ENCODE measurements at places on chromosomes 13 and 19.
A peak's percentile ranks its signal among the peaks of the same experiment; 100 is the strongest.

DNA sequence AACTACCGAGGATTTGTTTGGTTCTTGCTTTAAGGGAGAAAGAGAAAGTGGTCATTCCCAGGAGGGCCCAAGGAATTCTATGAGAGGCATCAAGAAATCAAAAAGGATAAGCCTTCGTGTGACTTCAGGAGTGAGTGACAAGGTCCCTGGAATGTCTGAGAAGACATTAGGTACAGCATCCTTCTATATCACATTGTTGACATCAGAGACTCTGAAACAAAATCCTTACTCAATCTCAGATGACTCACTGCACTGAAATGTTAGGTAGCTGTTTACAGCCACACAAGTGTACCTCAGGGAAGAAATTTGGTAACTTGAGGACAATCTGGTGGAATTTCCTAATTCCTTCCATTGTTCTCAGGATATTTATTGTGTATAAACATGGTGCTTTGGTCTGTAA is 7.9 kb upstream of the LGALS14 start:
- DNase-seq, result no peak

DNA sequence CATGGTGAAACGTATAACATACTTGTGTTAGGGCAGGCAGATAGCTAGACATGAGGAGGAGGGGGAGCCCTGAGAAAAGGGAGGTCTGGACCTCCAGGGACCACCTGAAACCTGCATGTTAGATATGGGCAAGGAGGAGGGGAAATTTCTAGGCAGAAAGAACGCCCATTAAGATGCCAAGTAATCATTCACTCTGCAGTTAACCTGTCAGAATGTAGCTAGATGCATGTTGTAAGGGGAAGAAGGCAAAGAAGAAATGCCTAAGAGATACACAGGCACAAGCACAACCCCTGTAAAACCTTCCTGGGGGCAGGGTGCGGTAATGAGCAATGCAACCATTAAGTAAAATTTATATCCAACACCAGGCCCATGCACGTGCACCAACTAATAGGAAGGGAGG is 1055.3 kb upstream of the SPRY2 start:
- DNase-seq, result no peak

DNA sequence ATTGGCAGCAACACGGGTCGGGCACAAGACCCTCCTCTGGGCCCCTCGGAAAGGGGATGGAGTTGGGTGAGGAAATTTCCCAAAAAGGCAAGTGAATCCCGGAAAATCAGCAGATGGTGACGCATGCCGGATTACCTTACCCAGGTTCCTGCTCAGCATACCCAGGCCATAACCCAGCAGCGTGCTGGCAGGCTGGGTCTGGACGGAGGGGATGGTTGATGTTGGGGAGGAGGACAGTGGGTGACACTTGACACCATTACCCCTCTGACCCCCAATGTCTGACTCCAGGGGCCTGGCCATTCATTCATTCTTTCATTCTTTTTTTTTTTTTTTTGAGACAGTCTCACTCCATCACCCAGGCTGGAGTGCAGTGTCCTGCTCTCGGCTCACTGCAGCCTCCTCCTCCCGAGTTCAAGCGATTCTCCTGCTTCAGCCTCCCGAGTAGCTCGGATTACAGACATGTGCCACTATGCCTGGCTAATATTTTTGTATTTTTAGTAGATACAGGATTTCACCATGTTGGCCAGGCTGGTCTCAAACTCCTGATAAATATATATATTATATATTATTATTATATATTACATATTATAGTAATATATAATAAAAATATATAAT is 799 bp downstream of the PVR start:
- peak; percentile 56 for DNase-seq

DNA sequence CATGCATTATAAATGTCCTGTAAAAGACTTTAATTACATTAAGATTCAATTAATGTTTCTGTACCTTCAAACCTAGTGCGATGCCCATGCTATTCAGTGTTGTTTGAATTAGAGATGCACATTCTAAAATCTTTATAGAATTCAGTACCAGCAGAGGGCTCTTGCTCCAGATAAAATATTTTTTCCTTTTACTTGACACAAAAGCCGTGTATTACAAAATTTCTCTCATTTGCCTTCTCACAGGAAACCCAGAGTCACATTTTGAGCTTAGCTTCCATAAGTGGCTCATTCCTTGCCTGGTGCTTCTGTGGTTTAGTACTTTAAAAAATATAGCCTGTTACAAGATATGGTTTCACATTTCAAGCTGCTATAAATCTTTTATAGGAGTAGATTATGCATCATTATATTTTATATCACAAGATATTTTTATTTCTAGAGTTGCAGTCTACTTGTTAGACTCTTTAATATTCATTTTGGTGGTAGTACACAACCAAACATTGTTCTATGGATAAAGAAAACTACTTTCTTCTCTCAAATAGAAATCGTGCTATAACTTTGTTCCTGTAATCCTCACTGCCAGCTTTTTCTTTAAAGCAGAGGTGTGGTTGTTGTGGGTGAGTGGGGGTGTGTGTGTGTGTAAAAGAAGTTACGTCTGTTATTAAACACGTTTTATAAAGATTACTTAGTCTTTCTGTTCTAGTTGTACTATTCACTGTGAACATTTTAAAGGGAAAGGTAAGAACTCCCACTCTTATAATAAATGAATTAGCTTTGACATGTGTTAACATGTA is 101.4 kb downstream of the RNF17 start:
- DNase-seq, result no peak

- DNase-seq, result peak; percentile 1
These were observed 92.9 kb upstream of the SGCG start for GRCh38 chr13:23087880-23088279.

DNA sequence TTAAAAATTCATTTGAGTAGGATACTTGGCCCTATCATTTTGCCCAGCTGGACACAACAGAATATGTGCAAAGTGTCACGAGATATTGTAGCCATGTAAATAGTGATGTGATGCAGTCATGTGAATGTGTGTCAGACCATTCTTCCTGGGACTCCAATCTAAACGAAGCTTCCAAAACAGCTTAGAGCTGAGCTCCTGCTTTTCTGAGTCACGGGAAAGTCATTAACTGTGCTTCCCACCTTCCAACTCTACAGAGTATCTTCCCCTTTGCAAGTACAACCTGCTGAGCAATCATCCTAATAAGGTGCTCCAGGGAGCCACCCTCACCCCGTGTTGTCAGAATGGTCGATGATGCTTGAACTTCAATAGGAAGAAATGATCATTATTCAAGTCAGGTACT is 294.7 kb downstream of the MYO16 start:
- DNase-seq, result no peak

- no peak for DNase-seq
These were observed 11.9 kb upstream of the NOTCH3 start for GRCh38 chr19:15212711-15213110.

- DNase-seq, result no peak
These were observed 791 bp downstream of the PRKD2 start for GRCh38 chr19:46715975-46716671.

DNA sequence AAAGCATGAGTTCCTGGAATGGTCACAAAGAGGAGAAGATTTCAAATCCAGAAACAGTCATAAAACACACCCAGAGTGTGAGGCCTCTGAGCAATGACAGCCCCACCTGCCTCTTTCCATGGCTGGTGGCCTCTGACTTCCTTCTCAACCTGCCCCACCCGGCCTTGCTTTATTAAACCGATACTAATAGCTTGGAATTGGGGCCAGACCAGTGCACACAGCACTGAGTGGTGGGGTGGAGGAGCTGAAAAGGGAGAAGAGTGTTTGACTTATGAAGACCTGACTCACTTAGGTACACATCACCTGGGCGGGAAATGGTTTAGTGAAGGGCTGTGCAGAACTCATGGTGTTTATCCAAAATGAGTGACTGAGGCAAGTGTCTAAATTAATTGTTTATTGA is 20.7 kb upstream of the CEACAM6 start:
- peak; percentile 55 for DNase-seq

DNA sequence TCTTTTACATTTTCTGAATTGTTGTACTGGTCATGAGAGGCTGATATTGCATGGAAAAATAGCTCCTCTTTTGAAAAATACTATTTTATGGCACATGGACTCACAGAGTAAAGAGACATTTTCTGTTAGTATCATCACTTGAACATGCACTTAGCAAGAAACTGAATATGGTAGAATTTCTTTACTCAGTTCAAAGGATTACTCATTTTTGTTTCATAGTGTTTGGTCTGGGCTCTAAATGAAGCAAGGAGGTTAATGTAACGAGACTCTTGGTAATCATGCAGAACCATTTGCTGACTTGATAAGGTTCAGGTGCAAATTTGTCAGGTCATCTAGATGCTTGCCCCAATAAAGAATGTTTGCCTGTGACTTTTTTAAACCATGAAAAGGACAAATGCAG is 63.2 kb downstream of the GPC6 start:
- DNase-seq, result no peak

GRCh38 chr19:19524053-19524452 is 4.7 kb upstream of the YJEFN3 start:
- no peak for DNase-seq

GRCh38 chr19:5403968-5404640 is 51.1 kb upstream of the ZNRF4 start:
- no peak for DNase-seq

DNA sequence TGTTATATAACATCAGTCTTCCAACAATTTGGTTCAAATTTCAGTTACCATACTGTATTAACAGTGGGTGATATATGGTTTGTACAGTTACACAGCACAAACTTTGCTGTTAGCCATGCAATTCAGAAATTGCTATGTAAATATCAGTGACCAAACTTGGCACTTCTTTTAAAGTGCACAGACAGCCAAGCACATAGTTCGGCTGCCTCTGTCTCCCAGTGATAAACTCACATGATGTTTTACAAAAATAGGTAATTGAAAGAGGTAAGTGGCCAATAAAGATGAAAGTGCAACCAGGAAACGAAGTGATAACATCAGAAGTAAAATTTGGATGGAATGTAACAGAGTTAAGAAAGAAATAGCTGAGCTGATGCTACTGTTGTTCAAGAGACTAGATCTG is 143.9 kb downstream of the PCDH9 start:
- no peak for DNase-seq

GRCh38 chr13:55410398-55411330 is 1730.1 kb upstream of the PRR20A start:
- no peak for DNase-seq

DNA sequence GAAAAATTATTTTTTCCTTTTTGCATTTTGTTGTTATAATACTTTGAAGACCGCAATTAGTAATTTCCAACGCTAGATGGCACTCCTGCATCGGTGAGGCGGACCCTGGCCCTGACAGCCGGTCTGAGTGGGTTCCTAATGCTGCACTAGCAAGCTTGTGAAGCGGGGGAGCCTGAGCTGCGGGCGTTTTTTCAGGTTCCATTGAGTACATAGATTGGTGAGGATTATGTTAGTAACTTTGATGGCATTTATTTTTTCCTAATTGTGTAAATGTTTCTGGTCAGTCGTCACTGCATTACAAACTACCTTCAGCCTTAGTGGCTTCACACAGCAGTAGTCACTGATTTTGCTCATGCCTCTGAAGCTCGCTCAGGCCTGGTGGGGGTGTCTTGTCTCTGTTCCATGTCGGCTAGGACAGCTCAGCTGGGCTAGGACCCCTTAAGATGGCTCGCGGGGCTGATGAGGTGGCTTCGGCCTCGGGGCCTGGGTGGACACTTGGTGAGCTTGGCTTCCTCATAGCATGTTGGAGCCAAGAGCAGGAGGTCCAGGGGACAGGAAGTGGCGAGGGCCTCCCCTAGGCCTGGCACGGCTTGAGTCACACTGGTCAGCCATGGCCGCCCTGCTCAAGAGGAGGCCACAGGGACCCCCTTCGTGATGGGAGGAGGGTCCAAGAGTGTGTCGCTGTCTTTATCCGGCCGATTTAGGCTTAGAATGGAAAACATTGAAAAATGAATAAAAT is 25.0 kb downstream of the ERCC5 start:
- peak; percentile 48 for DNase-seq

GRCh38 chr19:34722353-34722752 is 11.7 kb upstream of the ZNF181 start:
- no peak for DNase-seq

GRCh38 chr13:93244141-93244917 is 17.7 kb downstream of the GPC6 start:
- DNase-seq, result no peak

GRCh38 chr13:96415831-96416385 is 326.0 kb downstream of the HS6ST3 start:
- DNase-seq, result no peak

GRCh38 chr13:112759827-112760226 is 70.0 kb downstream of the ATP11A start:
- no peak for DNase-seq

DNA sequence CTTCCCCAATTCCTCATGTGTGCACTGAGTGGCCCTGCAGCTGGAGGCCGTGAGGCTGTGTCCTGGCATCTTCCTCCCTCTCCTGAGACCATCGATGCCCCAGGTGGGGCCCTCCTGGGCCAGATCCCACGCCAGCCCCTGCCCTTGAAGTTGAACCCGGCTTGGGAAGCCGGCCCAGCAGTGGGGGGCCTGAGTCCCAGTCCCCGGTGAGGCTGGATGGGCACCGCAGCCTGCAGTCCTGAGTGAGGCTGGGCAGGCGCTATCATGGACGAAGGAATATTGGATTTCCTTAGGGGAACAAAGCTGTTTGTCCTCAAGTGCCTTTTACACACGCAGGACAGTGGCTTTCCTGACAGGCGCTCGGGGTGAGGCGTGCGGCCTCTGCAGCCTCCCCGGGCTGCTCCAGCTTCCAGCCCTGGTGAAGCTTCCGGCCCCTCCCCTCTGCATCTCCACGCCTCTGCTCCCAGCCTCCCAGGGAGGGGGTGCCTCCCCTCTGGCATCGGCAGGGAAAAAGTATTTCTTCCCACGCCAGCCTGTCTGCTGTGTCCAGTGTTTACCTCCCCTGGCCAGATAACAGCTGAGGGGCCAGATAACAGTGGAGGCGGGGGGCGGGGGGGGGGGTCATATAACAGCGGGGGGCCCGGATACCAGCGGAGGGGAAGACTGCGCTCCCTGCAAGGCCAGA is 159.5 kb downstream of the KDM4B start:
- no peak for DNase-seq

GRCh38 chr19:49148784-49149651 is 6.2 kb downstream of the HRC start:
- DNase-seq, result peak; percentile 73

DNA sequence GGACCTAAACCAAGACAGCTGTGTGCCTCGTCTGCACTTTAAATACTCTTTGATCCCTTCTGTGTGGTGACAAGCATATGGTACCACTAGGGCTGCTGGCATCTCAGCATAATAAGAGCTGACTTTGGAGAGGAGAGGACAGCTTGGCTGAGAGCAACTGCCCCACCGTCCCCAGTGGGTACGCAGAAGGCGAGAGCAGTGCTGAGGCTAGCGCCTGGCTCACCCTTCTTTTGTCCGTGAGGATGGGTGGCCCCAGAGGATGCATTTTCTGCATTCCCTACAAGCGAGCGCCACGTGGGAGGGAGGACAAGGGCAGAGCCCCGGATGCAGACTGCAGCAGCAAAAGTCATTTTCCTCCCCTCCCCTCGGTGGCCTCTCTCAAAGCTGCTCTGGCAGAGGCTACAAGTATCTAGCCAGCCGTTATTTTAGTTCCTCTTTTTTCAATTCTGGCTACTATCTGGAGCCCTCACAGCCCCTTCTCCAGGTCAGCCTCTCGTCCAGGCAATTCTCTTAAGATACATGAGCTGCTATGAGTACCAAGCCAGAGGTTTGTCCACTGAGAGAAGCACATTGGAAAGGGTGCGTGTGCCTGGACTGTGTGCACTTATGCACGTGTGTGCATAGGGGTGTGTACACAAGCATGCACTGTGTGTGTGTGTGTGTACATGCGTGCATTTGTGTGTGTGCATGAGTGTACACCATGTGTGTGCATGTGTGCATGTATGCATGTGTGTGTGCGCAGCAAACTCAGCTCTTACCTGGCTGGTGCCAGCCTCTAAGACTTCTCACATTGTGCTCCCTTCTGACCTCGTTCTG is 51.3 kb downstream of the RAB20 start:
- no peak for DNase-seq

- DNase-seq, result no peak
These were observed 125.3 kb downstream of the TSHZ3 start for GRCh38 chr19:31223740-31224534.
